Calu3 (cell line): ENCODE measurements at places on chromosomes 2 and 18. TPM values are rescaled to one million over a fixed set of nuclear protein-coding genes. Genes with fewer than 3 reads are reported as not detected.

- no peak for DNase-seq
Observed at GRCh38 chr2:241096979-241097378, 5.1 kb downstream of the MTERF4 start.

GRCh38 chr2:41933585-41934320 lies 114.1 kb upstream of the PKDCC start:
- no peak for DNase-seq

GRCh38 chr2:236553522-236553921 lies 16.1 kb upstream of the ACKR3 start:
- DNase-seq = no peak

- no peak for DNase-seq
Observed at GRCh38 chr18:36856815-36857214, 27.9 kb downstream of the KIAA1328 start.

The SRD5A2 gene
- not detected in 2 replicates for total RNA-seq

The TM4SF20 gene
- not detected in 2 replicates for total RNA-seq

DNA sequence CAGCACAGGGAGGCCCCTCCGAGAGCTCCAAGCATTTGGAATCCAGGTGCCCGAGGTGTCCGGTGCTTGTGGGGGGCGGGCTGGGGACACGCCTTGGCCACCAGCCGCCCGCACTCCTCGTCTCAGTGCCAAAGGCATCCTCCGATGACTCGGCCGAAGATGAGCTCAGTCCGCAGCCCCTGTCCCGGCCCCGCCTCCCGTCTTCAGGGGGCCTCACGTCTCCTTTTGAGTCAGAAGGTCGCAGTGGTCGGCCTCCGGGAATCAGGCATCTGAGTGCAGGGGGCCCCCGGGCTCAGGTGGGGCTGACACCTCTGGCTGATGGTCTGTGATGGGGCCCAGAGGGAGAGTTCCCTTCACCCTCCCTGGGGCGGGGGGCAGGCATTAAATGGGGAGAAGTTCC lies 74.8 kb downstream of the NFATC1 start:
- no peak for DNase-seq

The PJVK gene
- total RNA-seq = 2.6 and 4.3 TPM in 2 replicates

GRCh38 chr2:223464071-223464470 lies 138.1 kb downstream of the SCG2 start:
- DNase-seq = no peak

- DNase-seq = no peak
Observed at GRCh38 chr2:109336296-109336695, 207.3 kb downstream of the SH3RF3 start.

The LOXL3 gene
- total RNA-seq = 0.93 and 1.2 TPM in 2 replicates

The SNED1 gene
- total RNA-seq = 0.76 and 0.86 TPM in 2 replicates

DNA sequence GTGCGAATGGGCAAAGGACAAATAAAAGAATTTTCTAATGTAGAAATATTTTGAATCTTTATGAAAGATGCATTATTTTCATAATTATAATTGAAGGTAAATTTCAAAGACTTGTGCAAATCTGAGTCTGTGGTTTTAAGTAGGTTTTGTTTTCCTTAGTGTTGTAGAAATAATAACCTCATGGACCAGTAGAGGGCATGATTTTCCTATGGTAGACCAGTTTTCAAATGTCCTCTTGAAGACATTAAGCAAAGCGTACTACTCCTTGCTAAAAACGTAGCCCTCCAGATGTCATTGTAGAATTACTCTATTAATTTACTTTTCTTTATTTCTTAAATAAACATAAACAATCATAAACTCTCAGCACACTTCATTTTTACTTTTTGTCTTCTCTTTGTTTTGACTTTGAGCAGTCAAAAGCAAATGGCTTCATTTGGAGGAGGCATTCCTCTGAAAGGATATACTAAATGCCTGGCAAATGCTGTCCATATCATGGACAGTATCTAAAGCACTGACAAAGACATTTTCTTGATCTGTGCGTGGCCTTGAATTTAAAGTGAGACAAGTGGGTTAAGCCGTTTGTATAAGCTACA lies 85.8 kb upstream of the FAM237A start:
- no peak for DNase-seq

DNA sequence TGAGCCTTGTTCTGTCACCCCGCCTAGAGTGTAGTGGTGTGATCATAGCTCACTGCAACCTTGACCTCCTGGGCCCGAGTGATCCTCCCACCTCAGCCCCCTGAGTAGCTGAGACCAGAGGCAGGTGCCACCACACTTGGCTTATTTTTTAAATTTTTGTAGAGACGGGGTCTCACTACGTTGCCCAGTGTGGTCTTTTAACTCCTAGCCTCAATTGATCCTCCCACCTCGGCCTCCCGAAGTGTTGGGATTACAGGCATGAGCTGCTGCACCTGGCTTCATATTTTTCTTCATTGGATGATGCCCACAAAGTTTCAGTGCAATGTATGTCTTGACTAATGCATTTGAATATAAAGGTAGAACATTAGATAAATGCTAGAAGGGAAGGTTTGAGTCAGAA lies 120.8 kb downstream of the FMNL2 start:
- DNase-seq = no peak

GRCh38 chr18:38902796-38903195 lies 1337.2 kb upstream of the CELF4 start:
- no peak for DNase-seq

- DNase-seq = peak; percentile 52
Observed at GRCh38 chr2:119826370-119826961, 66.7 kb downstream of the PTPN4 start.

DNA sequence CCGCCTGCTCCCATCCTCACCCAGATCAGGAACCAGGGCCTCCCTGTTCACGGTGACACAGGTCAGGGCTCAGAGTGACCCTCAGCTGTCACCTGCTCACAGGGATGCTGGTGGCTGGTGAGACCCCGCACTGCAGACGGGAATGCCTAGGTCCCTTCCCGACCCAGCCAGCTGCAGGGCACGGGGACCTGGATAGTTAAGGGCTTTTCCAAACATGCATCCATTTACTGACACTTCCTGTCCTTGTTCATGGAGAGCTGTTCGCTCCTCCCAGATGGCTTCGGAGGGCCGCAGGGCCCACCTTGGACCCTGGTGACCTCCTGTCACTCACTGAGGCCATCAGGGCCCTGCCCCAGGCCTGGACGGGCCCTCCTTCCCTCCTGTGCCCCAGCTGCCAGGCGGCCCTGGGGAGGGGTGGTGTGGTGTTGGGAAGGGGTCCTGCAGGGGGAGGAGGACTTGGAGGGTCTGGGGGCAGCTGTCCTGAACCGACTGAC lies 31.7 kb downstream of the GPC1 start:
- DNase-seq = no peak

DNA sequence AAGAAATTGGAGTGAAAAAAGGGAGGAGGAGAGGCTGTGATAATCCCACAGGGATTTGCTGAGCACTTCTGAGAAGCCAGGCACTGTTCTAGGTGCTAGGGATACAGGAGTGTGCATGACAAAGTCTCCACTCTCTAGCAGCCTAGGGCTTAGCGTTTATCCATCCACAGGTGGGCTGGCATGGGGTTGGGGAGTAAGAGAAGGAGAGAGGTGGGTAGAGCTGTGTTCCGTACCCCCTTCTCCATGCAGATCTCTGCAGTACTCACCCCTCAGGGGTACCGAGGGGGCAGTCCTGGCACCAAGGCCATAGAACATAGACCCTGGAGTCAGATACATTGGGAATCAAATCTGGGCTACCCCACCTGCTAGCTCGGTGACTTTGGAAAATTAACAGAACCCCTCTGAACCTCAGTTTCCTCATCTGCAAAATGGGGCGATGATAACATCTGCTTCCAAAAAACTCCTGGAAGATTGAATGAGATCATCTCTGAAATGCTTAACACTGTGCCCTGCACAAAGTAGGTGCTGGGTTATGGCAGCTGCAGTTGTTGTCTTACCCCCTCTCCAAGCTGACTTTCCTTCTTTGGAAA lies 18.6 kb downstream of the FOSL2 start:
- DNase-seq = no peak

The TMEM163 gene
- 2.5 and 3.5 TPM in 2 replicates for total RNA-seq

- DNase-seq = no peak
Observed at GRCh38 chr2:231934441-231935206, 8.4 kb upstream of the NPPC start.

The CYS1 gene
- 4.8 and 10.0 TPM in 2 replicates for total RNA-seq

The DCAF17 gene
- 11.9 and 13.1 TPM in 2 replicates for total RNA-seq

DNA sequence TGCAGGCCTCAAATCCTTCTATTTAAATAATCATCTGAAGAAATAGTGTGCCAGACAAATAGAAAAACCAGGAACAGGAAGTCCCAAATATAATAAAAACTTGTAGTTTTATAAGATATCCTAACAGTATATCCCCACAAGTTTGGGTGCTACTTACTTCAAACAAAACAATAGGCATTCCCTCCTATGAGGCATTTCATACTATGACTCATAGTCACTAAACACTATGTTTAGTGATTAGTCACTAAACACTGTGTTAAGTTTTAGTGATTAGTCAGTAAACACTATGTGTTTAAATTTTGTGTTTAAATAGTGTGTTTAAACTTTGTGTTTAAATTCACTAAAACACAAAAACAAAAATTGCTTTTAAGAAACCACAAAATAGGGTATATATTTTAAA lies 407.0 kb upstream of the CDH19 start:
- no peak for DNase-seq

DNA sequence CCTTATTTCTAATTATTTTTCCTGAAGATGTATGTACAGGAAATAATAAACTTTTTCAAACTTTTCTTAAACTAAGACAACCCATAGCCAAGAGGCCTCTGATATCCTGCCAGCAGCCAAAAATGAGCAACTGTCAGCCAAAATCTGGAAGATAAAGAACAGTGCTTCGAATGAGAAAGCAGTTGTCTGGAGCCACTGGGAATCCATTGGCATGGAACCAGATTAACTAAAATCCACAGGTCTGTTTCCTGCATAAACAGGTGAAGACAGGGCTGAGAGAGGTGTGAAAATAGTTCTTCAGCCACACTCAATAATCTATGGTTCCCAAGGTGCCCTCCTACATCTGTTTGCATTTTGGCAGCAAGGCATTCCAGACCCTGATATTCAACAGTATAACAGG lies 1076.7 kb upstream of the PIK3C3 start:
- DNase-seq = no peak

DNA sequence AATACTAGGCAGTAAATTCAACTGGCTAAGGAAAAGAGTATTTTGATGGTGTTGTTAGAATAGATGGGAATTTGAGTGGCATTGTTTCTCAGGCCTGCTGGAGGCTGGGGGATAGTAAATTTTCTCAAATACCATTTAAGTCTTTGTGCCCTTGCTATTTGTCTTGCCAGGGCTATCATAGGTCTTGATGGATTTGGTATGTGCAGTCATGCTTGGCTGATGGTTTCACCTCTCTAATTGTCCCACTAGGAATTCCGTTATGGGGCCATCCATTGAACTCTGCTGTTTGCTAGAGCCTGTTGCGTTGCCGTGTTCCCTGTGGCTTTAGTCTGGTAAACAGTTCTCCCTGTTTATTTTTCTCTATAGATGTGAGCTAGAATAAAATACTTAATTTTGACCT lies 438.1 kb upstream of the FAM98A start:
- DNase-seq = no peak

DNA sequence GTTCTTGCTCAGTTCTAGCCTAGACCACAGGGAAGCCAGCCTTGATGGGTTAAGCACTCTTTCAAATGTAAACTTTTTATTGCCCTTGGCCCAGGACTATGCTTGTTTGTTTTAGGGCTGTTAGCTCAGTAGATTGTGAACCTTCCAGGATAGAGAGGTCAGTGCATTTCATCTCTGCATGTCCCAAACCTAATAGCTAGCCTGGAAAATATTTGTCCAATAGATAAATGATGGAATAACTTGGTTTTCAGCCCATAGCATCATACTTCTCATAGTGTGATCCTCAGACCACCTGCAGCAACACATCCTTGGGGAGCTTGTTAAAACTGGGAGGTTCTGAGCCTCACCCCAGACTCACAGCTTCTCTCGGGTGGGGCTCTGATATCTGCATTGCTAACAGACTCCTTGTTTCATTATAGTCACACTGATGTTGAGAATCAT lies 59.8 kb downstream of the TRIB2 start:
- DNase-seq = no peak

The CLEC4F gene
- total RNA-seq = not detected in 2 replicates

DNA sequence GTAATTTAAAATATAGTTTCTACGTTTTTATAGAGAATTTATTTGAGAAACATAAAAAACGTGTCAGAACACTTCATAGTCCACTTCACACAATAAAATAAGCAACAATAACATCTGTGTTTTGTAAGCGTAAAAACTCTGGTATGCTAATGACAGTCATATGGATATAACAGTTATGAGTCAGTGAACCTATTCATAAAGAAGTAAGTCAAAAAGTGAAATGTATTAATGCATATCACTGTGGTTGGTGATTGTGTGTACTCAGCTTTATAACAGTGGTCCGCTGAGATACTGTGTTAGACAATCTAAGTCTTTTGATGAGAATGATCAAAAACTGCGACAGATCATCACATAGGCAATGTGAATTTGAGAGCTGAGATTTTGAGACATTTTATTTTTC lies 153.2 kb downstream of the WDR7 start:
- no peak for DNase-seq

The ZNF521 gene
- 0.07 TPM in 1 of 2 replicates, not detected in the other for total RNA-seq

GRCh38 chr18:76913583-76913982 lies 91.2 kb downstream of the ZNF236 start:
- DNase-seq = no peak

GRCh38 chr2:121735518-121736074 lies 1.1 kb downstream of the NIFK start:
- no peak for DNase-seq

GRCh38 chr2:14815201-14815600 lies 182.7 kb downstream of the LRATD1 start:
- DNase-seq = no peak

DNA sequence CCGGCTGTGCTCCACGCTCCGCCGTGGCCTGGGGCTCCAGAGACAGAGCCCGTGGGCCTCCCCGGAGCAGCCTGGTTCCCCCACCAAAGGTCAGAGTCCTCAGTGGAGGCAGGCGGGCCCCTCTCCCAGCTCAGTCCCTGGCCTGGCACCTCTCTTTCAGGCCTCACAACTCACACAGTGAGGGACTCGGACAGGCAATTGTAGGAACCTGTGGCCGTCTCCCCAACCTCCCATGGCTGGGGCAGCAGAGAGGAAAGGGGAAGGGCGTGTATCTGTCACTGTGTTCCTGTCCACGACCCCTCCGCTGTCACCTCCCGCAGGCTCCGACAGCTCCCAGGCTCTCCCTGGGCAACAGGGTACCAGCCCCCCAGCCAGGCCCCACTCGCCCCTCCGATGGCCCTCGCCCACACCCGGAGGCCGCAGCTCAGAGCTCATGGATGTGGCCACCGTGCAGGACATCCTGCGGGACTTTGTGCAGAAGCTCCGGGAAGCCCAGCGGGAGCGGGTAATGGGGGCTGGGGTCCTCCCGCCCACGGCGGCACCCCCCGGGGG lies 32.4 kb upstream of the SNED1 start:
- no peak for DNase-seq

The BMP10 gene
- not detected in 2 replicates for total RNA-seq

The NAT8 gene
- total RNA-seq = not detected in 2 replicates

GRCh38 chr2:54858021-54858681 lies 134.7 kb downstream of the EML6 start:
- no peak for DNase-seq

DNA sequence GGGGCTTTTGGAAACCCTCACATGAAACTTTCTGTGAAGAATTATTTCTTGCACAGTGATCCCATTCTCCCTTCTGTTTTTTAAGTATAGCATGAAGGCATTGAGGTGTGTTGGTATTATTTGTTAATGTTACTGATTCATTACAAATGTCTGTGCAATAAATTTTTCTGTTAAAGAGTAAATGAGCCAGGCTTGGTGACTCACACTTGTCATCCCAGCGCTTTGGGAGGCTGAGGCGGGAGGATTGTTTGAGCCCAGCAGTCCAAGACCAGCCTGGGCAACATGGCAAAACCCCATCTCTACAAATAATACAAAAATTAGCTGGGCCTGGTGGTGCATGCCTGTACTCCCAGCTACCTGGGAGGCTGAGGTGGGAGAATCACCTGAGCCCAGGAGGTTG lies 87.8 kb downstream of the KCTD18 start:
- DNase-seq = no peak

The CXCR4 gene
- 12.4 and 16.7 TPM in 2 replicates for total RNA-seq
